Activated CD4-positive, alpha-beta memory T cell treated with anti-CD3 and anti-CD28 coated beads, Interleukin-2, amount 10 ng/mL, durations not matched to agents 7 days and 5 days (primary cell): ENCODE measurements at places on chromosomes 16 and 17.

DNA sequence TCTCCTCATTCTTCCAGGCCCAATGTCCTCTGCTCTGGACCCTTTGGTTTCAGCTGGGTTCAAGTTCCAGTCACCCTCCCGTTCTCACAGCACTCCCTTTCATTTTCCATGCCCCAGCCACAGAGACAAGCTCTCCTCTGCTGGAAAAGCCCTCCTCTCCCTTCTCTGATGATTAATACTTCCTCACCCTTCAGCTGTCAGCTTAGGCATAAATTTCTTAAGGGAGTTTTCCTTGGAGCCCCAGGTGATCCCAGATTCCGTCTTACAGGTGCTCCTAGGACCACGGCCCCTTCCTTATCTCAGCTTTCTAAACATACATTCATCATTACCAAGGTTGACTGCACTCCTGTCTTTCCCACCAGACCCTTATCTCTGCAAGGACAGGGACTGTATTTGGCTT is 10.4 kb downstream of the CHAD start:
- DNase-seq = no peak

GRCh38 chr17:81273698-81274470 is 21.2 kb downstream of the SLC38A10 start:
- DNase-seq = no peak

DNA sequence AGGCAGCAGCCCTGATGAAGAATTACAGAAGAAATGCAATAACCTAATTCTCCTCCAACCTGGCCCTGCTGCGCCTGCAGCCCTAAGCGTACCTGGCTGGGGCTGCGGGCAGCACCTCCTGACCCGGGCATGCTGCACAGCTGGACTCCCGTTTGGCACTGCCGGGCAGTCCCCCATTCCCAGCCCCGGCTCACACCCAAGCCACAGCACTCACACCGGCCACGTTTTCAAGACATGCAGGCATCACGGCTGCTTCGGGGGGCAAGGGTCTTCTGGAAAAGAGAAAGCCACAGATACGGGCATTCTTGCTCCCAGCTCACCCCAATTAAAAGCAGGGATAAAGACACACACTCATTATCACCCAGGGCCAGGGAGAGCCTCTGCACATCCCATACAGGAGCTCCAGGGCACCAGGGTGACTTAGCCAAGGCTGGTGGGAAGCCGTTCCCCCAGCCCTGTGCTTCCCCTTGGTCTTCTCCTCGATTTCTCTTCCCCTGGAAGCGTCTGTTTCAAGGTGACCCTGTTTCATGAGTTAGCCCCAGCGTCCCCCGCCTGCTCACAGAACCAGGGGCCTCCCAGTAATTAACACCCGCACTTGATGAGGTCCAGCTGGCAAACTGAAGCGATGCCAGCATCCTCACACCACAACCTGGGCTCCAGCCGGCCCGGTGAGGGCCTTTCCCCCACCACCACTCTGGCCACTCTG is 216.7 kb downstream of the C16orf78 start:
- no peak for DNase-seq

- no peak for DNase-seq
Observed at GRCh38 chr16:86088287-86088686, 189.3 kb downstream of the IRF8 start.

DNA sequence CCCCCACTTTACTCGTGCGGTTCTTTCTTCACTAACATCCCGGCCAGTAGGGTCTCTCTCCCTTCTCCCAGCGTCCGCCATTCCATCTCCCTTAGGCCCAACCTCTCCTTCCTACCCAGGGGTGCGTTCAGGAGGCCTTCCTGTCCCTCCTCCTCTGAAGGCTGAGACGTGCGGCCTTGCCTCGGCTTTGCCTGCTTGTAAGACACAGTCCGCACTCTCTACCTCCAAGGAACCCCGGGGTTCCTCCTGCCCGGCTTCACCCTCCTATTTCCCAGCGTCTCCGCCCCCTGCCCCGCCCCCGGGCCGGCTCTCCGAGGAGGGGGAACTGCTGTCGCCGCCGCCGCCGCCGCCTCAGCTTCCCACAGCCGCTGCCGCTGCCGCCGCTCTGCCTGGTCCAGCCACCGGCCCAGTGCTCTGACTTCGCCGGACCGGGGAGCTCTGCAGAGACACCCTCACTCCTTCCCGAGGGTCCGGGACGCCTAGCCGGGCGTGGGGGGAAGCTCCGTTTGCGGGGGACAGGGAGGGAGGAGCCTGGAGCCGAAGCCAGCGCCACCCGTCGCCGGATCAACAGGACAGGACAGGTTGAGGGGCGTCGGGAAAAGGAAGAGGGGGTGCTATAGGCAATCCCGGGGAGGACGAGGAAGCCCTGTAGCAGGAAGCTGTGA is 1.2 kb upstream of the FGF11 start:
- DNase-seq = peak; percentile 59

DNA sequence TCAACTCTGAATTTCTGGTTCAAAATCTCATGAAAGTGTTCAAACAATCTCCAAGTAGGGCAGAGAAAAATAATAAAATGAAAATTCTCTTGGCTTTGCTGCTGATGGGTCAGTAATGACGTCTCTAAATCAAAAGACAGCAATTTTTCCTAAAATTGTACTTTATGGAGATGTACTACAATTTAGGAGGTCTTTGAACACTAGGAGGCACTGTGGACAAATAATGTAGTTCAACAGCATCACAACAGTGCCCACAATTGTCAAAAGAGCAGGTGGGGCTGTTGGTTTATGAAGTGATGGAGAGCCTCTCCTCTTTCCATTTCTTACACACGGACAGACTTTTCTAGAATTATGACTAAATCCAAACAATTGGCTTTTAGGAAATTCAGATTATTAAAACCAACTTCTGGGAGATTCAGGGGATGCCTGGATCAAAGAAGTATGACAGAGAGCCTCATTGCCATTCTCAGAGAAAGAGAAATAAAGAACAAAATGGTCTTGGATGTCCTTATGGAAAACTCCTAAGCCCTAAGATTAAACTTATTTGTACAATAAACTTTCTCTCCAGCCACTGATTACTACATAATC is 23.8 kb downstream of the EZH1 start:
- no peak for DNase-seq

DNA sequence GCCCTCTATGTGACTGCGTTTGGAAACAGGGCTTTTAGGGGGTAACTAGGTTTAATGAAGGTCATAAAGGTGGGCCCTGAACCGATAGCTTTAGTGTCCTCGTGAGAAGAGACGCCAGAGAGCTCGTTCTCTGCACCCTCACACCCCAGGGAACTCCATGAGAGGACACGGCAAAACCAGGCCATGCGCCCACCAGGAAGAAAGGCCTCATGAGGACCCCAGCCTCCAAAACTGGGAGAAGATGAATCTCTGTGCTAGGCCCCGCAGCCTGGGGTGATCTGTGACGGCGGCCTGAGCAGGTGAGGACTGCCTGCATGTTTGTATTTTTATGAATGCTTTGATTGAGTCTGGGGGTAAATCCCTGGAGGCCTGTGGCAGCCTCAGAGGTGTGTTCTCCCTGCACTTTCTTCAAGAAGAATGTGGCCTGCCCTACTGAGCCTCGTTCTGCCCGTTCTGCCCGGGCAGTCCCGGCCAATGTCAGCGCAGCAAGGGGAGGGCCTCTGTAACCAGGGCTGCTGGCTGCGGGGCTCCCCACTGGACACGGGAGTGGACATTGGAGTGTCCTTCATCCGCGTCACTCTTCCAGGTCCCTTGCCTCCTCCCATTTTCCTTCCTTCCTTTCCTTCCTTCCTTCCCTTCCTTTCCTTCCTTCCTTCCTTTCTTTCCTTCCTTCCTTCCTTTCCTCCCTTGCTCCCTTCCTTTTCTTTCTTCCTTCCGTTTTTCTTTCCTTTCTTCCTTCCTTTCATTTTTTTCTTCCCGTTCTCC is 6.8 kb upstream of the RNF213 start:
- DNase-seq = no peak

- peak; percentile 60 for DNase-seq
Observed at GRCh38 chr16:28623172-28623711, 13.4 kb upstream of the SULT1A1 start.
